ENCODE measurements at places on chromosomes 4 and X.

DNA sequence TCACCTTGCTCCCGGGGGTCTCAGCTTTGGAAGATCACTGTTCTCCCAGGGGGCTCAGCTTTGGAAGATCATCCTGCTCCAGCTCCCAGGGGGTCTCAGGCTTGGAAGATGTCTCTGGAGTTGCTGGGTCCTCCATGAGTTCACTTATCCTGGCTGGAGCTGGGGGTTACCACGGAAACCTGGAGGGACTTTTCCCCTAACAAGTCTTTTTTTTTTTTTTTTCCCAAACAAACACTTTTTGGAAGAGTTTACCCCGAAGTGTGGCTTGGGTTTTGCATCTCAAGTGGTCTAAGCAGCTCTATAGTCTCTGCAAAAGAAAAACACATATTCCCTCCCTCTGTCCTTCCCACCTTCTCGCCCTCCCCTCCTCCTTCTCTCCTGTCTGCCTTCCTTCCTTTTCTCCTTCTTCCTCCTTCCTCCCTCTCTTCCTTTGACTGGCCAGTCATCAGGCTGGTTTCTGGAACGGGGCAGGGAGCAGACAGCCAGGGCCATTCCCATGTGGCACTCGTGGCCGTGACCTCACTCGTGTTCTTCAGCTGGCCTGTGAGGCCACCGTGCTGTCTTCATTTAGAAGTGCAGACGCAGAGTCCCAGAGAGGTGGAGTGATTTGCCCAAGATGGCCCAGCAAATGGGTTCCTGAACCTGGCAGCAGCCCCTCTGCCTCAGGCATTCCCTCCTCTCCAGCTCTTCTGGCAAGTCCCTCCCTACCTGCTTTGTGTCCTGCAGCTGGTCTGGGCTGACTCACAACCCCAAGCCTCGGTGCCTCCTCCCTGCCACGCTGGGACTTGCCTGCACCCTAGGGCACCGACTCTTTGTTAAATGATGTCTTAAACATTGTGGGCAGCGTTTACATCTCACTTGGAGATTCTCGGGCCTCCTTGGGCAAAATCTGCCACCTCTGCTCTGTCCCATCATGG, 25.9 kb upstream of the HMX1 start:
- DNase-seq = no peak

GRCh38 chr4:20248155-20248558, 3.5 kb upstream of the SLIT2 start:
- DNase-seq = no peak

- DNase-seq = no peak
These were observed 177.2 kb downstream of the AMELX start for GRCh38 chrX:11470250-11470974.

DNA sequence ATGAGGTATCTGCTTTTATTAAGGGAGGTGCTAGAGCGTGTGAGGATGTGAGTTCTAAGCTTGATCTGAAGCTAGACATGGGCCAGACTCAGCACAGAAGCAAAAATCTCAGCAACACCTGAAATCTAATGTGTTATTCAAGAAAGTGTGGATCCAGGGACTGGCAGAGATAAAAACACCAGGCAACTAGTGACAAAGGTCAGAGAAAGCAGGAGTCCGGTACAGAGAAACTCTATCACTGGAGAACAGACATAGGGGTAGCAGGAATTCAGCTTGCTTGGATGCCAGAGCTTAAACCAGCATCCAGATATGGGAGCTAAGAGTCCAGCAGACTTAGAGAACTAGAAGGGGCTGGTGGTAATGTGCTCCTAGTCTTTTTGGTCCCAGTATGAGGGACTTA, 34.0 kb downstream of the VCX start:
- no peak for DNase-seq

GRCh38 chr4:59869559-59869958, 1330.6 kb upstream of the ADGRL3 start:
- no peak for DNase-seq

- DNase-seq = no peak
These were observed 173.6 kb downstream of the HHIP start for GRCh38 chr4:144819591-144819990.
